ENCODE measurements at places on chromosomes 1 and 21.

DNA sequence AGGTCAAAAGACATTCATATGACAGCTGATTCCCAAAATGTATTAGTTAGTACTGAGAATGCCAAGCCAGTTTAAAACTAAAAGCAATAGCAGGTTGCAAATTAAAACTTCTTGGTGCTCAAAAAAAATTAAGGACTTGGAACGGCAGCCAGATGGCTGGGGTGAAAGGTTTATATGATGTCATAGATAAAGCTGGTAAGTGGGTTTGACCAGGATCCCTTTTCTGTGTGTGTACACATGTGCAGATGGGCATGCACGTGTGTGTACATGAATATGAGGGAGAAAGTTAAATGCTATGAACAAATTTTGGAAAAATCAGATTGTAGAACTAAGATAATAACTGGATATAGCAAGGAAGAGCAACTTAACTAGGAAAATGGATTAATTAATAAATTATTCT lies 39.1 kb upstream of the DPH5 start:
- DNase-seq, result no peak

DNA sequence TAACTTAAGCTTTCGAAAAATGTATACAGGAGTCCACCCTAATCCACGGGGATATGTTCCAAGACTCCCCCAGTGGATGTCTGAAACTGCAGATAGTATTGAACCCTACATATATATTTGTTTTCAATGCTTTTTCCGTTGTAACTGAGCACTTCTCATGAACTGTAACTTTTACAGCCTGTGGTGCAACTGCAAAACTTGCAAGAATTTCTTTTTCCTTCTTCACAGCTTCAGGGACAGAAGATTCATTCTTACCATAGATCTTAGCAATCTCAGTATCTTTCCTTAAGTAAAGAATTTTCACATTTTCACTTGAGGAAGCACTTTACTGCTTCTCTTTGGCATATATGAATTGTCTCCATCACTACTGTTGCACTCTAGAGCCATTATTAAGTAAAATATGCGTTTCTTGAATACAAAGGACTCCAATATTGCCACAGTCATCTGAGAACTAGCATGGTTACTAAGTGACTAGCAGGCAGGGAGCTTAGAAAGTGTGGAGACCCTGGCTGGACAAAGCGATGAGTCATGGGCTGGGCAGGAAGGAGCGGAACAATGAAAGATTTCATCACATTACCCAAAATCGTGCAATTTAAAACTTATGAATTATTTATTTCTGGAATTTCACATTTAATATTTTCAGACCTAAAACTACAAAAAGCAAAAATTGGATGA lies 14.1 kb downstream of the DPYD start:
- peak; percentile 87 for DNase-seq

GRCh38 chr1:30267046-30267445 lies 456.3 kb downstream of the MATN1 start:
- DNase-seq, result no peak

DNA sequence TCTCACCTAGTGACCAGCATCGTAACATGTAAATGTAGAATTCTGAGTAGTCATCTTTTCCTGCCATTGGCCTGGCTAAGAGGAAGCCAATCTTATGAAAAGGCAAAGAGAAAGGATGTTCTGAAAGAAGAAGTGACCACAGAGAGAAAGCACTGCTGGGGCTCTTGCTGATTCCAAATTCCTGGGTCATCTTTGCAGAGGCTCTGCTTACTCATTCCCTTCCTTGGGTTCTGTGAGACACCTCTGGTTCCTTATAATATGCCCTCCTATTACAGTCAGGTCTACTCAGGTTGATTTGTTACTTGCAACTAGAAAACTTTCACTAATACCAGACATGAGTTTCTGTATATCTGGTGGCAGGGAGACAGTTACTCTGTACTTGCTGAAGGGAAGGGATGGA lies 198.8 kb upstream of the C8B start:
- no peak for DNase-seq

- peak; percentile 69 for DNase-seq
These were observed at the start of gene PTGFR for GRCh38 chr1:78490861-78491450. Gene PTGFR, plus strand, starts transcription at chr1:78490974. Its CDS starts 1,770 bp downstream, at chr1:78492744.

- DNase-seq, result no peak
These were observed 5.3 kb upstream of the CELSR2 start for GRCh38 chr1:109243860-109244552.

DNA sequence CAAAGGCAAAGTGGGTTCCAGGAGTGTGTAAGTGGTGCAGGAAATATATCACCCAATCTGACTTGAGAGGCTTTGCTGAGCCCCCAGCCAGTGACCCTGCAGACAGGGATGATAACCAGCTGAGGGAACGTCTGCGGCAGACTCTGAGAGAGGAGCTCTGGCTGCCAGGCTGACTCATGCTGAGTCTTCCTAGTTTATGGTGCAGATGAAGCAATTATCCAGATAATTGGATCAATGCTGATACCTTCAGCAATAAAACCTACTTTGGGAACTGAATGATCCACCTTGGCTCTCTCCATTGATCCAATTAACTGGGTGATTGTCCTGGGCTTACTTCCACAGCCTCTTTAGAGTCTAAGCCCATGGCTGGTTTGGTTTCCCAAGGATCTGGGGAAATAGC lies 7.3 kb downstream of the C8B start:
- DNase-seq, result peak; percentile 44

GRCh38 chr1:158691907-158692306 lies 5.4 kb upstream of the SPTA1 start:
- DNase-seq, result no peak

All from HT1080 (cell line).